ENCODE measurements at places on chromosomes 16 and 17. TPM values are rescaled to one million over a fixed set of nuclear protein-coding genes. Genes with fewer than 3 reads are reported as not detected.

DNA sequence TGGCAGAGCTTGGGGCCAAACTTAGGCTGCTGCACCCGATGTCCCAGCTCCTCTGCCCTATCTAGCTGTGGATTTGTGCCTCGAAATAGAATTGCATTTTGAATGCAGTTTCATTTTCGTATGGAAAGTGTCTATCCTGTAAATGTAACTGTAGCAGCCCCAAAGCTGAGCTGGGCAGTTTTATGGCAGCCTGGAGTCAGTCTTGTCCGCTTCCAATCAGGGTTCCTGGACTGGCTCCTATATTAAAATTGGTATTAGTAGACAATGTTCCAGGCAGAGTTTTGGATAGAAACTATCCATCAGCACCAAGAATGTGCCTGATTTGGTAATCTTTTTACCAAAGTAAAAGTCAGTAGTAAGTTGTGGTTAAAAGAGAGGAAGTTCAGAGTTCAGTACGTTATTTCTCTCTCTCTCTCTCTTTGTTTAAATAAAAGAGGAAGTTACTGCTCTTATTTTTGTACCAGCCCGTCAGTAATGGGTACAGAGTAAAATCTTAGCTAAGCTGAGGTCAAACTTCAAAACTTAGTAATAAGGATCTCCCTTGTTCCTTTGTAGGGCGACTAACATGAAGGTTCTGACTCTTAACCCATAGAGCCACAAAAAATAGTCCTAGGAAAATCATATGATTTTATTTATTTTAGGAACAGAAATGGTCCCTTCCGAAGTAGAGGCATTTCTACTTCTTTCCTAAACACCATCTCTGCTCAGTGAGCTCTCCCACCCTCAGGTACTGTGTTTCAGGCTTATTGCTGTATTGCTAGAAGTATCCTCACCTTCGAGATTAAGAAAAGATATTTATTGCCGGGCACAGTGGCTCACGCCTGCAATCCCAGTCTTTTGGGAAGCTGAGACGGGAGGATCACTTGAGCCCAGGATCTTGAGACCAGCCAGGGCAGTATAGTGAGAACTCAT, 28.0 kb downstream of the PRKCB start:
- peaks cover 24% of the 10 kb centered on the region for H3K27me3 ChIP-seq
- no peak for DNase-seq
- H3K27ac ChIP-seq, result no peak overlapping the region
- H3K4me1 ChIP-seq, result no peaks in the 10 kb centered on the region
- H3K4me3 ChIP-seq, result no peak overlapping the region
- no peaks in the 10 kb centered on the region for H3K36me3 ChIP-seq

- no peaks in the 10 kb centered on the region for H3K36me3 ChIP-seq
- no peak overlapping the region for H3K27ac ChIP-seq
- peaks cover 25% of the 10 kb centered on the region for H3K4me1 ChIP-seq
- H3K27me3 ChIP-seq, result no peaks in the 10 kb centered on the region
Measured at GRCh38 chr17:32903774-32904673, 23.9 kb upstream of the TMEM98 start.

- H3K4me3 ChIP-seq, result no peak overlapping the region
- no peaks in the 10 kb centered on the region for H3K4me1 ChIP-seq
- H3K27ac ChIP-seq, result no peak overlapping the region
Measured at GRCh38 chr16:15477802-15478201, 43.4 kb downstream of the BMERB1 start.

The CLEC3A gene
- not detected for total RNA-seq

GRCh38 chr17:81034168-81034777, 678 bp upstream of the BAIAP2 start:
- no peaks in the 10 kb centered on the region for H3K27me3 ChIP-seq
- peaks cover 4% of the 10 kb centered on the region for H3K4me1 ChIP-seq
- no peaks in the 10 kb centered on the region for H3K36me3 ChIP-seq
- DNase-seq, result no peak
- H3K27ac ChIP-seq, result no peak overlapping the region

DNA sequence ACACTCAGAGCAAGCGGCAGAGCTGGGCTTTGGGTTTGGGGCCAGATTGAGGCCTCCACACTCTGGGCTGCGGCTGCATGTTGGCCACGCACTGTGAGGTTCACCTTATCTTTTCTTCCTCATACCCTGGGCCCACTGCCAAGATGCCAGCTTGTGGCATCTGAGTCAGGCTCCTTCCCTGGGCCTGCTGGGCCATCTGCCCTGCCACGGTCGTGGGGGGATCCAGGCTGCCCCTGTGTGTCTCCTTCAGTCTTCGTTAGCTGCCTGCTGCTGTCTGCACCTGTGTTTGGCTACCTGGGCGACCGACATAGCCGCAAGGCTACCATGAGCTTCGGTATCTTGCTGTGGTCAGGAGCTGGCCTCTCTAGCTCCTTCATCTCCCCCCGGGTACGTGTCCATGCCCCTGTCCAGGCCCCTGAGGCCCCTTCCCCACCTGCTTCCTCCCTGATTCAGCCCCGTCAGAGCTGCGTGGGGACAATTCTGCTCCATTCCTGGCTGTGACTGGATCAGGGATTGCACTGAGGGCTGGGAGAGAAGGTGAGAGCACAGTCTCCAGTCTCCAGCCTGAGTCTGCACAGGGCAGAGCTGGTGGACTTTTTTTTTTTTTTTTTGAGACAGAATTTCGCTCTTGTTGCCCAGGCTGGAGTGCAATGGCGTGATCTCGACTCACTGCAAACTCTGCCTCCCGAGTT, 11.2 kb downstream of the SPNS3 start:
- DNase-seq, result no peak
- H3K27ac ChIP-seq, result no peak overlapping the region
- H3K36me3 ChIP-seq, result no peaks in the 10 kb centered on the region
- H3K4me1 ChIP-seq, result no peaks in the 10 kb centered on the region
- no peak overlapping the region for H3K4me3 ChIP-seq
- no peaks in the 10 kb centered on the region for H3K27me3 ChIP-seq

- DNase-seq, result no peak
- H3K36me3 ChIP-seq, result no peaks in the 10 kb centered on the region
- no peaks in the 10 kb centered on the region for H3K27me3 ChIP-seq
- H3K4me1 ChIP-seq, result no peaks in the 10 kb centered on the region
Measured at GRCh38 chr16:82016964-82017363, 5.7 kb upstream of the SDR42E1 start.

- peak overlapping the region; percentile 91 for H3K4me3 ChIP-seq
- no peaks in the 10 kb centered on the region for H3K27me3 ChIP-seq
Measured at GRCh38 chr16:69329369-69330285, 761 bp downstream of the PDF start.

The KRTAP2-1 gene
- not detected for total RNA-seq

GRCh38 chr17:49495842-49496182, 719 bp downstream of the NGFR start:
- H3K27ac ChIP-seq, result no peak overlapping the region
- H3K36me3 ChIP-seq, result no peaks in the 10 kb centered on the region
- no peak for DNase-seq
- H3K4me3 ChIP-seq, result peak overlapping the region; percentile 43
- peaks cover 51% of the 10 kb centered on the region for H3K27me3 ChIP-seq

GRCh38 chr17:29357821-29358232, 32.3 kb upstream of the TAOK1 start:
- no peak for DNase-seq
- peaks cover 10% of the 10 kb centered on the region for H3K4me1 ChIP-seq
- H3K27ac ChIP-seq, result peak overlapping the region; percentile 76
- no peaks in the 10 kb centered on the region for H3K27me3 ChIP-seq
- H3K36me3 ChIP-seq, result no peaks in the 10 kb centered on the region

The MGAT5B gene
- total RNA-seq, result 0.48 TPM

DNA sequence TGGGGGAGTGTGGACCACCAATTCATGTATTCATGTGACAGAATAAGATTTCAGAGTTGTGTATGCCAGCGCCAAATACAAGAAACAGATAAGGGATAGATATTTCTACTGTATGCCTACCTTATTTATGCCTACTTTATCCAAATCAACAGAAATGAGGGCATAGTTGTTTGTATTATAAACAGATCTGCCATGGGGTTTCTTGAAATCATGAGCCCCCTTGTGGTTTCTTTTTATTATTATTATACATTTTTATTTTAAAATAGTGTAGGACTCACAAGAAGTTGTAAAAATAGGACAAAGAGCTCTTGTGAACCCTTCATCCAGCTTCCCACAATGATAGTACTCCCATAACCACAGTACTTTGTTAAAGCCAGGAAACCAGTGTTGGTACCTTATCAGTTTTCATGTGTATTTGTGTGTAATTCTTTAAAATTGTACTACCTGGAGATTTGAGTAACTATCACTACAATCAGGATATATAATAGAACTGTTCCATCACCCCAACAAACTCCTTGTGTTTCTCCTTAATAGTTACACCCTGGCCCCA, 229.4 kb downstream of the CCDC182 start:
- no peak for DNase-seq
- peaks cover 43% of the 10 kb centered on the region for H3K4me1 ChIP-seq
- no peak overlapping the region for H3K4me3 ChIP-seq
- no peaks in the 10 kb centered on the region for H3K36me3 ChIP-seq
